COLO829 (cell line): ENCODE measurements at places on chromosomes 5 and 9.

DNA sequence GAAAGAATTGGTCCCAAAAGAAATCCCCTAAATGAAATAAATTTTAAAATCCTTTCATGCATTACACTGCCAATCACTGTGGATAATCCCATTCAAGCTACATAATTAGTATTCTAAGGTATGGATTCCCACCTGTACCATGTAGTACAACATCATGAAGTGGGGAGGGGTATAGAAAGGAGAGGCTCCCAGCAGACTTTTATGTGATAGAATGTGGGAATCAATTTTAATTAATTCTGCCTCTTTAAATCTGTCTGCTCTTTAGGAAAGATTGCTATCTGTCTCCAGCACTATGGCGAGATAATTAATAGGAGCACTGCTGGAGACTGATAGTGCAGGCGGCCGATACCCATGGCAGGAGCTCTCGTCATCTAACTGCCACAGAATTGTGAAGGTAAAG, 95.4 kb downstream of the CDH12 start:
- no peak for DNase-seq

DNA sequence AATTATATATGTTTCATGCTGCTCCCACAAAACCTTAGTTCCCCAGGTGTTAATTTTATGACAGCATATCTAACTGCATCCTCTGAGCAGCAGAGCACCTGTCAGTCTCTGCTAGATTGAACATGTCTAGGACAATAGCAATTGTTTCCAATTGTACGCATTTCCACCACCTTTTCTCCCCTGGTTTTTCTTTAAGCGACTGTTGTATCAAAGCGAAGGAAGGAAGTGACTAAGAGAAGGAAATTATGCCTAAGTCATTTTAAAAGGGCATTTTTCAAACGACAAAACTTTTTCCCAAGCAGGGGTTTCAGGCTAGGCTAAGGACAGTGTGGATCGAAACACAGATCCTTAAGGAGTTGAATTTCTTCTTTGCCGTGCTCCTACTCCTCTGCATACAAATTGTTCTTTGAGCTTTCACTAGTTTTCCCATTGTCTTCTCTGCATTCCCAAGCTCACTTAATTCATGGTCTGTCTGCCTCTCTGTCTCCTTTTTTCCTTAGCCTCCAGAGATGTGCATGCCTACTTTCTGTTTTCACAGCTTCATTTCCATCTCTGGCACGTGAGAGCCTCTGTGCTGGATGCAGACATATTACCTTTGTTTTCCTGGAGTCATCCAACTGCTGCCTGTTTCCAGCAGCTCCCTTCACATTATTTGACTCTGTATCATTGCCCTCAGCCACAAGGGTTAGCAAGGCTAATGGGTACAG, 39.4 kb upstream of the STARD4 start:
- DNase-seq = no peak

DNA sequence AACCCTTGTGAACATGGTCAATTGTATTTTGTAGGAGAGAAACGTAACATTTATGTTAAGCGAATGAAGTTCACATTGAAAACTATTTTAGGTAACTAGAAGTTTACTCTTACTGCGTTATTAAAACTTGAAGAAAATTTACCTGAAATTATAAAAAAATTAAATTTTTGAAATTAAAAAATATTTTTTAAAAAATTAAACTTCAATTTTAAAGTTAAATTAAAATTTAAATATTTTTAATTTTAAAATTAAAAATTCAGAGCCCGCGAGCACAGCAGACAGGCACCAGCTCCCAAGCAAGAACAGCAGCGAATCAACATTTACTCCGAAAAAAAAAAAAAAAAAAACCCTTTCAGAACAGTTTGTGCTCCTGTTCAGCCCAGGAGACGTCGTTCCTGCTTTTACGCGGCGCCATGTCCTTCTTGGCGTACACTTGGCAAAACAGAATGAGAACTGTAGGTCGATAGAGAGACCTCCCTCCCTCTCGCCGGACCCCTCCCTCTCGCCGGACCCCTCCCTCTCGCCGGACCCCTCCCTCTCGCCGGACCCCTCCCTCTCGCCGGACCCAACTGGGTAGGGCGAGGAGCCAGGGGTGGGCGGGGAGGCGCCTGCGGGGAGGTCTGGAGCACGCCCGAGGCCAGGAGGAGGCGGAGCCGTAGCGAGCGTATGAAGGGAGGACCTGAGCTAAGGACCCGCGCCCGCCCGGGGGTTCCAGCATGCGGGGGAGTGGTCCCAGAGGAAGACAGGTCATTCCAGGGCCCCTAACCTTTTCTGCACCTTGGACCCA, 235.8 kb downstream of the ROR2 start:
- DNase-seq = no peak

- no peak for DNase-seq
Observed at GRCh38 chr9:9817176-9817575, 795.6 kb downstream of the PTPRD start.

DNA sequence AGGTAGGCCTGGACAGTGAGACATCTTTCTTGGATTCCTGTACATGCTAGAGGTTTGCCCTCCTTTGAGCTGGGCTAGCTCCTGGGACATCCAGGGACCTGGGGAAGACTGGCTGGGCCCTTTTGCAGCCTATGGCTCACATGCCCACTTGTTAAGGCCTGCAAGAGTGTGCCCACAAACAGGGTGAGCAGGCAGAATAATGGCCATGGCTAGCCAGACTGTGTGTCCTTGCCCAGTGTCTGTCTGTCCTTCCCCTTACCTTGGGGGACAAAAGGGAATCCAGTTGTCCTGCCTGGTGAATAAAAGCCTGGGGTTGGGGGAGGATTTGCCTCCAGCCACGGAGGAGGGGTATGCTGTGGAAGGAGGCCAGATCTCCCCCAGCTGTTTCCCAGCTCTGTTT, 13.0 kb upstream of the CXXC5 start:
- DNase-seq = no peak

DNA sequence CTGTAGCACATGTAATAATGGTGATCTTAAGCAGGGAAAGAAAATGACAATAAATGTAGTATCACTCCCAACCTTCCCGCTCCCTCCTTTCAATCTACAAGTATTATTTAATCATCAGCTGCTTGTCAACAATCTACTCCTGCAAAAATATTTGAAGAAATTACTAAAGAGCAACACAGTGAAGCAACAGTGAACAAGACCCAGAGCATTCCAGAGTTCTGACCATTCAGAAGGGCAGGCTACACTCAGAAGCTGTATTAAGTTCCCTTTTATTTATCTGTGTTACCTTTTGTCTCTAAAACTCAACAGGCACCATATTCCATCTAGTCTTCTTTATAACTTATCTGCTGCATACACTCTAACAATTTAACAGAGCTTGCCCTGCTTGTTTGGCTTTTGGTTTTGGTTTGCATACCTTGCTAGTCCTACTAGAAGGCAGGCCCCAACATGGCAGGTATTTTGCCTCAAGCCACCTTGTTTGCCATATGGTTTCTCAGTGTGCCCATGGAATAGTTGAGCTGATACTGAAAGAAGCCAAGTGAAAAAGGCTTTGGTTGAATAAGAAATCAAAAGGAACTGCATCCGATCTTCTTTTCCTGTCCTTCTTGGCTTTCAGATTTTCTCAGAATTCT, 253.9 kb downstream of the CEMIP2 start:
- no peak for DNase-seq

- DNase-seq = no peak
Observed at GRCh38 chr5:109911731-109912130, 222.0 kb downstream of the MAN2A1 start.

- no peak for DNase-seq
Observed at GRCh38 chr5:113232221-113232620, 202.6 kb downstream of the TSSK1B start.

DNA sequence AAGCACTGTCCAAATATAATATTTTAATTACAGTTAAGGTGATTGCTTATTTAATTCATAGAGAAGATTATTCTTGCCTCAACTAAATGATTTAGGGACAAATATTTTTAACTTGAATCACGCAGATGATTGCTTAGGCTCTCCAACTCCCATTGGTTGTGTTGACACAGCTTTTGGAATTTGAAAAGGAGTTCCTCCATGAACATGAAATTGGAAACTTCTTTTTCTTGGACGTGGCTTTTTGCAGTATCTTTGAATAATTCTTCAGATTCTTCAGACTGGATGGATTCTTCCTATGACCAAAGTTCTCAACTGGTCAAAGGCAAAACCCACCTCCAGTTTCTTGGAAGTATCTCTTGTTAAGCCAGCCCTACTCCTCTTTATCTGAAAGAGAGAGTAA, 456.4 kb upstream of the KLF4 start:
- no peak for DNase-seq

DNA sequence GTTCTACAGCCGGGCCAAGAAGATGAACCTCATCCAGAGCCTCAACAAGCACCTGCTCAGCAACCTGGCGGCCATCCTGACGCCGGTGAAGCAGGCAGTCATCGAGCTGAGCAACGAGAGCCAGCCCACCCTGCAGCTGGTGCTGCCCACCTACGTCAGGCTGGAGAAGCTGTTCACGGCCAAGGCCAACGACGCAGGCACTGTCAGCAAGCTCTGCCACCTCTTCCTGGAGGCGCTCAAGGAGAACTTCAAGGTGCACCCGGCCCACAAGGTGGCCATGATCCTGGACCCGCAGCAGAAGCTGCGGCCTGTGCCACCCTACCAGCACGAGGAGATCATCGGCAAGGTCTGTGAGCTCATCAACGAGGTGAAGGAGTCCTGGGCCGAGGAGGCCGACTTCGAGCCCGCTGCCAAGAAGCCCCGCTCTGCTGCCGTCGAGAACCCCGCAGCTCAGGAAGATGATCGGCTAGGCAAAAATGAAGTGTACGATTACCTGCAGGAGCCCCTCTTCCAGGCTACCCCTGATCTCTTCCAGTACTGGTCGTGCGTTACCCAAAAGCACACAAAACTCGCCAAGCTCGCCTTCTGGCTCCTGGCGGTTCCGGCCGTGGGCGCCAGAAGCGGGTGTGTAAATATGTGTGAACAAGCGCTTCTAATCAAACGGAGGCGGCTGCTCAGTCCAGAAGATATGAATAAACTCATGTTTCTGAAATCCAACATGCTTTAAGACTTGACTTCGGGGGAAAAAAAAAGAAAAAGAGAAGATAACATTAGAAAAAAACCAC, 28.5 kb downstream of the AMBP start:
- no peak for DNase-seq

DNA sequence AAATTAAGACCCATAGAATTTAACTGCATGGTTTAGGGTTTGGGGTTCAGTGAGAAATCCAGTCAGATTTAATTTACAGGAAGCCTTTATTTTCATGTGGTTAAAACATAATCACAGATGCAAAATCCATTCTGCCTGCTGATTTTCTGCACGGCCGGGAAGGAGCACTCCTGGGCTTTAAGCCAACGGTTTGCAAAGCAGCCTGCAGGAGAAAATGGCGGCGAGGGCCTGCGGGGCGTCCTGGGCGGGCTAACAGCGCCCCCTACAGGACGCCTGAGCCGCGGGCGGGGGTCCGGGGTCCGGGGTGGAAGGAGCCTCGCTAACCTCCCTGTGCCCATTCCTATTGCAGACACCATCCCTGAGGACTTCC, 47.6 kb downstream of the THBS4 start:
- peak; percentile 49 for DNase-seq

DNA sequence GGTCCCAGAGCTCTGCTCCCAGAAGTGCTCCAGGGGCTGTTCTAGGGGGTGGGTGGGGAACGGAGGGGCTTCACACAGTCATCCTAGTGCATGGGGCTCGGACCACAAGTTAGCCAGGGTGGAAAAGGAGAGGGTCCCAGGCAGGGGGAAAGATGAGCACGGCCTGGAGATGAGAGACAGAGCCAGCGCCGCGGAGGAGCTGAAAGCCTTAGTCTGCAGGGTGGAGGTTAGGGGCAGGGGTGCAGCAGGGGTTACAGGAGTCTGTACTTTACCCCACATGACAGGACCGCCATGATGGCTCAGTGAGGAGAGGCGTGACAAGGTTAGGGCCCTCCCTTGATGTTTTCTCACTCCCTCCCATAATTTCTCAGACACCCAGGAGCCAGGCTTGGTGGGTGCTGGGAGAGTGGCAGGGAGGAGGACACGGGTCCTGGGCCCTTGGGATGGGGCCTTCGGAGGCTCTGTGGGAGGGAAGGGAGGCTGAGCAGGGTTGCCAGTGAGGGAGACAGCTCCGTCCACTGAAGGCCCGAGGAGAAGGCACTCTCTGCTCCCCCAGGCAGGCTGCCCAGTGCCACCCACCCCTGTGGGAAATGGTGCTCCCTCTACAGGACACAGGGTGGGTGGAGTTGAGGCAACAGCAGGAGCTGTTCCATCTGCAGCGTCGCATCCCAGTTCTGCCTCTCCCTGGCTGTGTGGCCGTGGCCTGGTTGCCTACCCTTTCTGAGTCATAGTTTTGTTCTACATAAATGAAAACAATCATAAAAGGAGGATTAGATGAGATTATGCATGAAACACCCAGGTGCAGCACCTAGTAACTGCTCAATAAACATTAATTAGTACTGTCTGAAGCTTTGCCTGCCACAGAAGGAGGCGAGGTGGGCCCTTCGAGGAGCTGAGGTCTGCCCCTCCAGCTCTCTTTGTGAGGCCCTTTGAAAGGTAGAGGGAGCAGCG, 66.2 kb downstream of the NDST1 start:
- DNase-seq = no peak

DNA sequence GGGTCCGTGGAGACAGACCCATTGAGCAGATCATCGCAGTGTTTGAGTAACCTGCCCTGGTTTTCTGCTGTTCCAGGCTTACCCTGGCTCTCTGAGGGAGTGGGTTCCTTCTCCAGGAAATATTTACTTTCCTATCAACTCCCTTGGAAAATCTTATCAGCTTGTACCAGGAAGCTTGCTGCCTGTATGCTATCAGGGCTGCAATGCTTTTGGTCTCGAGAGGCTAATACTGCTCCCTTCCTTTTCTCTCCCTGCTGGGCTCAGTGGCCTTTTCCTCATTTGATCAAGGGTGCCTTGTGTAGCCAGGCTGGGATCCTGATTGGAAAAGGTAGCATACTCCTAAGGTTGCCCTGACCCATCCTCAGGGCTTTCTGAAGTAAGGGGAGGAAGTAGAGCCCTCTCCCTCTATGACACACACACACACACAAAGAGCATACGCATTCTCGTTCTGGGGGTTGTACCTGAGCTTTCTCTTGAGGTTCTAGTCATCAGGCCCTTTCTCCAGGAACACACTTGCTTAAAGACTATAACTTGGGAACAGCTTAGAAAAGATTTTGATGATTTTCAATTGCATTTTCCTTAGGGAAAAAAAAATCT, 41.6 kb downstream of the CYSTM1 start:
- DNase-seq = no peak

DNA sequence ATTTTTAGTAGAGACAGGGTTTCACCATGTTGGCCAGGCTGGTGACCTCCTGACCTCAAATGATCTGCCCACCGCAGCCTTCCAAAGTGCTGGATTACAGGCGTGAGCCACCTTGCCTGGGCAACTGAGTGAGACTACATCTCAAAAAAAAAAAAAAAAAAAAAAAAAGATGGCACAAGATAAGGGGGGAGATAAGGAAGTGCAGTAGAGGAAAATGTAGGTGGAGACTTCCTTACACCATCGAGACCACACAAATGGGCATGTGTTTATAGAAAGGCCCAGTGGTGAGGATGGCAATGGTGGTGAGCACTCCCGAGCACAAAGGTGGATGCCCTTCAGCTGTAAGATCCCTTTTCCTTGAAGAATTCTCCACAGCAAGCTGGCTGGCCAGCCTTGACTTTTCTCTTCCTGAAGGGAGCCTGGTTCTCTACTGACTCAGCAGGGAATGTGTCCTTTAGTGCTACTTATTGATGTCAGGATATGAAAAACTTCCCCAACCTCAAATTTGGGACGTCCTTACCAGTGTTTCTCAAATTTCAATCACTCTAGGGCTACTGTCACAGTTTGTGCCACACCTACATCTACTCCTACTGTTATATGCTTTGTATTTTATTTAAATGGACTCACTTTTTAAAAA, 28.2 kb downstream of the ERGIC1 start:
- DNase-seq = no peak

GRCh38 chr9:123248630-123249029, 19.8 kb downstream of the STRBP start:
- no peak for DNase-seq
